ENCODE measurements at places on chromosomes 1 and 21.

GRCh38 chr21:36513430-36513829 lies 33.5 kb upstream of the CLDN14 start:
- DNase-seq: no peak

DNA sequence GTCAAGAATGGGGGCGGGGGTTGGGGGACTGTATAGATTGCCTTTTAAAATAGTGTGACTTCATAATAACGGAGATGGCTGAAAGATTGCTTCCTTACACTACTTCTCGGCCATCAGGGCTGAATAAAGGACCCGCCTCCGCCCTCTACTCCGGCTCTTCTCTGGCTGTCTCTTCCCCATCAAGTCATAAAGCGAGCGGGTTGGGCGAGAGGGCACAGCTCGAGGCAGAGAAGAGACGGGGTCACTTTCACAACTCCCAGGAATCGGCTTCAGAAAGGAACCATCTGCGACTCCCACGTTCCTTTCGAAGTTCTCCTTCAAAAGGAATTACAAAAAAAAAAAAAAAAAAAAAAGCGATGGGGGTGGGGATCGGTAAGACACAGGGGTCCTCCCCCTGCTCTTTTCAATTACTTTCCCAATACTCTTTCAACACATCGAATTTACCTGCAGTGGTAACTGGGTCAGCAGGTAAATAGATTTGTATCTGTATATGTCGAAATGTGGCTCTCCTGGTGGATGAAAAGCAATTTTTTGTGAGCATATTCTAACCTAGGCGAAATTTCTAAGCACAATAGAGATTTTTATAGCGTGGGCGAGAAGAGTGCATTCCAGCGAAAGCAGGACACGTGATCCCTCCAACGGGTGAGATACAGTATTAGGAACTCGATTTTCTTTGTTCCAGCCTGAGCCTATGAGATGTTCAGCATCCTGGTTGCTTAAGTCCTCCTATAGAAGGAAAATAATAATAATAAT lies 2.0 kb downstream of the LRRC7 start:
- no peak for DNase-seq

DNA sequence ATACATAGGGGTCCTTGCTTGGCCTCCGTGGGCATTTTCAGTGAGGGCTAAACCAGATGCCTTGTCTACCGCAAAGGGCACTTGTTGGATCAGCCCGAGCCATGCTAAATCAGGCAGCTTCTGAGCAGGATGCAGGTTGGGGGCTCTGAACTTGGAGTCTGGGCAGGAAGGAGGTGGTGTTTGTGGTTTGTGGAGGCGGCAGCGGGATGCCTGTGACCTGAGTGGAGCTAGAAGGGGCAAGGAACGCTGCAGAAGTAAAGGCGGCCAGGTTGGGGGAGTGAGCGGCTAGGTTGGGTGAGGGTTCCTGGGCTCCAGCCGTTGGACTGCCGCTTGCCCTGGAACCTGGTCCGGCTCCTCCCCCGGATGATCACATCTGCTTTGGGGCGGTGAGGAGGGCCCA lies 183.9 kb downstream of the CAMTA1 start:
- no peak for DNase-seq

- no peak for DNase-seq
Observed at GRCh38 chr1:161721738-161722343, 497 bp downstream of the FCRLB start.

DNA sequence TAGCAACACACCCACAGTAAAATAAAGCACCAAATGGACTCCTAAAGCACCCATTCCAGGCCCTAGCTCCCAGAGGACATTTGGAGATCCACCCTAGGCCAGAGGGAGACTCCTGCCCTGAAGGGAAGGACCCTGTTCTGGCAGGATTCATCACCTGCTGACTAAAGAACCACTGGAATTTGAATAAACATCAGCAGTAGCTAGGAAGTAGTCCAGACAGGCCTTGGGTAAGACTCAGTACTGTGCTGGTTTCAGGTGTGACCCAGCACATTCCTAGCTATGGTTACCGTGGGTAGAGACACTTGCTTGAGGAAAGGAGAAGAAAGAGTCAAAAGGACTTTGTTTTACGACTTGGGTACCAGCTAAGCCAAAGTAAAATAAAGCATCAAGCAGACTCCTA lies 92.7 kb upstream of the LRRC7 start:
- DNase-seq: no peak

- DNase-seq: no peak
Observed at GRCh38 chr1:109241344-109241743, 8.0 kb upstream of the CELSR2 start.

DNA sequence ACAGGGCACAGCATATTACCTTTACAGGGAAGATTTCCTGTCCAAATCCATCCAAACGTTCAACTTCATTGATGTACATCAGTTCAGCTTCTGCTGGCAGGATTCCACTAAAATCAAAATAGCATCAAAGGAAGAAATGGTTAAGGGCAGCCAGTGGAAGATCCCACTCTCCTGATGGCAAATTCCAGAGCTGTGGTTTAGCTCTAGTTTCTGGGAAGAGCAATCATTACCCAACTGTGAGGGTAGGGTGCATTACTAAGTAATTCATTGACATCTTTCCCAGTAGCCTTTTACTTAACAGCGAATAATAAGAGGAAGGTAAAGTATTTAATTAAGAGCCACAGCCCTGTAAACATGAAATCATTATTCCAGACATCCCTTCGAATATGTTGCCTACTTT lies 120.7 kb downstream of the SMYD2 start:
- DNase-seq: no peak

Data from WERI-Rb-1 (cell line).